ENCODE measurements at places on chromosomes 3 and 15.

GRCh38 chr15:99970891-99971430 lies 237.7 kb upstream of the LYSMD4 start:
- no peak for DNase-seq

DNA sequence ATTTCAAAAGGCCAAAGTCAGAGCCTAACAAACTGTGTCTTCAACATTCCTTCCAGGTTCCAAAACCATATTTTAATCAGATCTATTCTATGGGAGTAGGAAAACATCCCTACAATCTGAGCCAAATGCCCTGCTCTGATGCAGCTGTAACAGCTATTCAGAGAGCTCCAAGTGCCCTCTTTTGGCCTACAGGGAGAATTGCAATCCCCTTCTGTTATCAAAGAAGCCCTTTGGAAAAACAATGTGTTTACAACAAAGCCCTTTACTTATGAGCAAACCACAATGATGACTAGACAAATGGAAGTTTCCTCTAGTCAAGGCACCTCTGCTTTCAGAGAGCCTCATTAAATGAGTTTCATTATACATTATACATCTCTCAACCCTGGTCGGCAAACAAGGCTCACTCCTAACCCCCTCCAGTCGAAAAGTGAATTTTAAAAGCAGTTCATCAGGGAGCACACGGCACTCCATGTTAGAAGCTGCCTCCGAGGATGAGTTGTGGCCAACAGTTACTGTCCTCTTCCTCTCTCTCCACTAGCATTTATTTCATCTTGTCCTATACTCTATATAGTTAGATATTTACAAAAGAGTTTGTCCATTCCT lies 42.6 kb upstream of the TMCO5A start:
- DNase-seq, result no peak

DNA sequence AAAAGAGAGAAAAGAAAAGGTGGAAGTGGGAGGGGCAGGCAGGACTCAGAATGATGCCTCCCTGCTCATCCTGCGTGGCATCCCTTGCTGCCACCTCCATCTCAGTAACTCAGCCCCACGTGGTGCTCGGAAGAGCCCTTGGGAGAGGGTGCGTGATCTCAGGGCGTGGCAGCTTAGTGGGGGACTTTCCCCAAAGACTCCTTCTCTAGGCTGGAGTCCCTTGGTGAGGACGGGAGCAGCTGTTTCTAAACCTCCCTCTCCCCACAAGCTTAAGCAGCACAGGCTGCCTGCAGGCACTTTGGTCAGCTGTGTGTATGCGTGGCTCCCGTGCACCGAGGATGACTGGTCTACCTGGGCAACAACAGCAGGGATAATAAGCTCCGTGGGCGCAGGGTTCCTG lies 7.4 kb upstream of the ANPEP start:
- DNase-seq, result no peak

DNA sequence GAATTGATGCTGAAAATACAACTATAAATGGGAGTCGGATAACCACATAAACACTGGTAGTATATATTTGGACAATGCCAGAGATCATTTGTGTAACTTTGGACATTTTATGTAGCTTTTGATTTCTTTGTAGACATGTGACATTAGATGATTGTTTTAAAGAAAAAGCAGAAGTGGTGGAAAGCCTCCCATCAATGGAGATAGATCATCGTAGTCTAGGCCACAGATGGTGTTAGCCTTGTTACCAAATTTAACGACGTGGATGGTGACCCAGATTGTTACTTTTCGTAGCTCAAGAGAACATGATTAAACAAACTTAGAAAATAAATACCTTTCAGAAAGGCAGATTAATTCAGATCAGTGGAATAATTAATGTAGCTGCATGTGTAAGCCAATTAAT lies 8.8 kb downstream of the CACNA1D start:
- DNase-seq, result no peak

GRCh38 chr3:30356866-30357753 lies 249.3 kb upstream of the TGFBR2 start:
- no peak for DNase-seq

- DNase-seq, result no peak
These were observed 389.6 kb downstream of the MFSD1 start for GRCh38 chr3:159191447-159191846.

DNA sequence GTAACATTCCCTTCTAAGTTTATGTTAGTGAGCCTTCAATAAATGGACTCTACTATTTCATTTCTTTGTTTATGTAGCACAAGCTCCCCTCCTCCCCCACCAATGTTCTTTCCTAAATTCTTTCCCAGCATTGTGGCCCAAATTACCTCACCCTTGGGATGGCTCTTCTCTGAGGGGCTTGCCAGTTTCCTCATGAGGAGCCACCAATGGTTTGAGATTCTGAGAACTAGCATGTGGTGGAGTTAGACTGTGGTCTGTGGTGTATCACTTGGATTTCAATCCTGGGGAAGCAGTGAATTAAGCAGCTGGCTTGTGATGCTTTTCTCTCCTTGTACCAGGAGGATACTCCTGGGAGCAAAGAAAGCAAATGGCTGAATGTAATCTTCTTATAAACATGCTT lies 50.0 kb upstream of the NPHP3 start:
- no peak for DNase-seq

GRCh38 chr15:88315221-88315878 lies 58.8 kb upstream of the NTRK3 start:
- DNase-seq, result no peak

DNA sequence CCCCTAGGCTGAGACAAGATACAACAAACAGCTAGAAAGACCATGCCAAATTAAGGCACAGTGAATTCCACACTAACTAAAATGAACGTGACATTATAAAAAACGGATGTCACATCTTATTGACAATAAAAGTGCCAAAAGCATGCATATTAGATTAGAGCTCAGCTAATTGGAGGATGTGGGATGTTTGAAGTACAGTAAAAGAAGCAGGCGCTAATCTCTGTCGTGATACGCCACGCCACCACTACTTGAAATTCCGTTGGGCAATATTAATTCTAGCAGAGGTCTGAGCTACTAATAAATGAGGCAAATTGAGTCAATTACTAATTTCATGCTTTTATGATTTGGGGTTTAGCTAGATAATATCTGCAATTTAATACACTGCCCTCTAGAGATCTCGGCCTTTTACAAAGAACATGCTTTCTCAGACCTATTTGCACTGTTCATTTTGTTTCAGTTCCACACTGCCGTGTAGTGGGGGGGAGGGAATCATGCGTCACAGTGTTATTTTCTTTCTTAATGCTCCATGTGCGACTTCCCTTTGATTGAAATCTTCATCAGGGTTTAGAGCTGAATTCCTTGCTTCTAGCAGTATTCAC lies 52.9 kb upstream of the ROBO2 start:
- DNase-seq, result no peak

DNA sequence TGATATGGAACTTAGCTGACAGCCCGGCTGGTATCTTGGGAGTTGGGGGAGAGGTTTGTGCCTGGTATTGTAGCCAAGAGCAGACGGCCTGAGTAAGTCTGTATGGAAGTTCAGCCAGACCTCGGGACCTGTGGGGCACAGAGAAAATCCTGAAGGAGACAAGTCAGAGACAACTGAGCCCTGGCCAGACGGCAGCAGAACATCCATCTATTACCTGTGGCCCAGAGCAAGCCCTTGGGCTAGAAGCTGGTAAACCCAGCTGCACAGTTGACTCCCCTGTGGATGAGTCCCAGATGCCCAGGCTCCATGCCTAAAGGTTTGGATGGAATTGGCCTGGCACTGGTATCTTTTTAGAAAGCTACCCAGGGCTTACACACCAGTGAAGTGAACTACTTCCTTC lies 70.4 kb upstream of the DLG1 start:
- no peak for DNase-seq

- DNase-seq, result no peak
These were observed 243.6 kb downstream of the EDEM1 start for GRCh38 chr3:5431146-5431545.

DNA sequence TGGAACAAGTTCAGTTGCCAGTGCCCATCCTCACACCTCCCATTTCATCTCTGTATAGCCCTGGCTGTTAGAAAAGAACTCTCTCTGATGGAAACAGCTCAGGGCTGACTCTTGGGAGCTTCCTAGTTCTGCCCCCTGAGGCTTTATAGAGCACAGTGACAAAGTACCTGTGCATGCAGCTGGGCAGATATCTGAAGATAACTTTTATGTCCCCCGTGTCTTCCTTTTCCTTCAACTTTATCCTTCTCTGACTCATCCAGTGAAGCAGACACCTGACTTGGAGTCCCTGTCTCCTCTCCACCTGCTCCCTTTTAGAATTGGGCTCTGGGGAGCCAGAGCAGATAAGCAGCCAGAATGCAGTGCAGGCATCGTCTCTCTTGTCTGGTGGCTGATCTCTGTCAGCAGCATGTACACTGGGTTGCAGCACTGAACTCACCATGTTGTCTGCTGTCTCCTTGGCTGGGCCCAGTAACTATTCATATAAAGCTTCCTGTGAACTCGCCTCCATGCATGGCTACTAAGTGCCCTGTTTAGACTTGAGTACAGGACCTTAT lies 53.9 kb upstream of the PLXNA1 start:
- no peak for DNase-seq

- no peak for DNase-seq
These were observed 27.0 kb downstream of the SUCNR1 start for GRCh38 chr3:151900460-151900859.

DNA sequence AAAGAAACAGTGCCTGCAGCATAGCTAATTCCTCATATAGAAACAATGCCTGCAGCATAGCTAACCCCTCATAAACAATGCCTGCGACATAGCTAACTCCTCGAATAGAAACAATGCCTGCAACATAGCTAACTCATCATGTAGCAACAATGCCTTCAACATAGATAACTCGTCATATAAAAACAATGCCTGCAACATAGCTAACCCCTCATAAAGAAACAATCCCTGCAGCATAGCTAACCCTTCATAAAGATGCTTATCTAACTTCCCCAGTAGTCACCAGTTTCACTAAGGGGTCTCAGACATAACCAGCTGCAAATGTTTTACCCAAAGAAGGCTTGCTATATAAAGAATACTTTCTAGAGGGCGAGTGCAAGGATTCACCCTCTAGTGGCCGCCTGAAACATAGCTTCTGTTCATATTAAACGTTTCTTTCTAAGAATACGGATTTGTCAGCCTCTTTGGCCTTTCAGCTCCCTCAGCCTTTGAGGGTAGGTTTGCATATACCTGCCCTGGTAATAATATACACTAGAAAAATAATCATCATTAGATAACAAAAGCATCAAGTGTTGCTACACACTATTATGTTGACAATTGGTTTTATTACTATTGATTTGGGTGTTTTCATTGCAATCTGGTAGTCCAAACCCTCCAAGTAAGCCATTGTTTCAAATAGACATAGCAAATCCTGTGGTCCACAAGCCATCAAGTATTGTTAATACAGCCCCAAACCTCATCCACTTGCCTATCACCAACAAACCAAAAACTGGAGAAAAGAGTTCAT lies 44.4 kb upstream of the FAN1 start:
- DNase-seq, result no peak

GRCh38 chr3:158452334-158452733 lies 118.7 kb upstream of the MLF1 start:
- no peak for DNase-seq

GRCh38 chr3:50278123-50278879 lies 586 bp upstream of the LSMEM2 start:
- no peak for DNase-seq

DNA sequence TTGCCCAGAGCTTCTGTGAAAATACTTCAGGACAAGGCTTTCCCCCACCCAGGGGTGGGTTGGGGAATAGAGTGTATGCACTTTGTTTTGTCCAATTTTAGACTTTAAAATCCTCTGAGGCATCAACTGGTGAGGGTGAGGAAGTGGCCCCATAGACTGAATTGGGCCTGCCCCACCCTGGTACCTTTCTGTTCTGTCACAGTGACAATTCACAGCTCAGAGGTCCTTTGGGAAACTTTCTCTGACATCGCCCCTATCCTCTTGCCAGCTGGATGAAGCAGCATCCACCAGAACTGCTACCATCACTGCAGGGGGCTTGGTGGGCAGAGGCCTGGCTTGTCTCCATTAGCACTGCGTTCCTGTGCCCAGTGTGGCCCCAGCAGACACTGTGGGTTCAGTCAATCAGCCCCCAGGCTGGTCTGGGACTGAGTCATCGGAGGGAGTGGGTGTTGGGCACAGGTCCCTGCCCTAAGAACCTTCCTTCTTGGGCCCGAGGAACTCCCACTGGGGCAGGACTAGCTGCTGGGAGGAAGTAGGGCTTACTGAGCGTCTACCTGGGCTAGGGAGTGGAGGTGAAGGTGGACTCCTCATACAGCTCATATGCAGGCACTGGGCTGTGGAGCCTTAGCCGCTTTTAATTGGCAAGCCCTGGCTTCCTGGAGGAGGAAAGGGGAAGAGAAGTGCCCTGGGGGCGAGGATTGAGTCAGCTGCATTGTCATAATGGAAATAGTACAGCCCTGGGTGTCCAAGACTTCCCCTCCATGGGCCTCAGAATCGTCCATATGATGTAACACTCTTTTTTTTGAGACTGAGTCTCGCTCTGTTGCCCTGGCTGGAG lies 1.5 kb upstream of the PPM1M start:
- no peak for DNase-seq

DNA sequence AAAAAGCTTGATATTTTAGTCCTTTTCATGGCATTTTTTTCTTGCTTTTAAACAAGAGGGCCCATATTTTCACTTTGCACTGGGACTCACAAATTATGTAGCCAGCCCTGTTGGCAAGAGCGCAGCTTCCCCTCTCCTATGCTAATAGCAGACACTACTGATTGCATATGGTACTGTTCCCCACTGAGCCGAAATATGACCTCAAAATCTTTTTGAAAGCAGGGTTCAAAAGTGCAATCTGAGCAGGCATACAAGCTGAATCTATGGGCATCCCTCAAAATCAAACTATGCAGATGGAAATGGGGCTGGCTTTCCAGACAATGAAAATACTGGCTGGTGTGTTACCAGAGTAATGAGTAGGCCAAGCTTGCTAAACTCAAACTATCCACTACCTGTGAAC lies 225.2 kb upstream of the SETMAR start:
- no peak for DNase-seq

GRCh38 chr3:115350606-115351005 lies 203.5 kb upstream of the ZBTB20 start:
- DNase-seq, result no peak

GRCh38 chr3:129557548-129557894 lies 14.5 kb downstream of the H1-8 start:
- no peak for DNase-seq

- no peak for DNase-seq
These were observed 250.0 kb downstream of the XXYLT1 start for GRCh38 chr3:195020921-195021320.

- peak; percentile 36 for DNase-seq
These were observed 51.6 kb upstream of the CP start for GRCh38 chr3:149273096-149273751.

Data from DND-41 (cell line).